ENCODE measurements at places on chromosomes 11 and 22. TPM values are rescaled to one million over a fixed set of nuclear protein-coding genes. Genes with fewer than 3 reads are reported as not detected.

The OR8D4 gene
- total RNA-seq = not detected

The ROBO4 gene
- 6.2 TPM for total RNA-seq

DNA sequence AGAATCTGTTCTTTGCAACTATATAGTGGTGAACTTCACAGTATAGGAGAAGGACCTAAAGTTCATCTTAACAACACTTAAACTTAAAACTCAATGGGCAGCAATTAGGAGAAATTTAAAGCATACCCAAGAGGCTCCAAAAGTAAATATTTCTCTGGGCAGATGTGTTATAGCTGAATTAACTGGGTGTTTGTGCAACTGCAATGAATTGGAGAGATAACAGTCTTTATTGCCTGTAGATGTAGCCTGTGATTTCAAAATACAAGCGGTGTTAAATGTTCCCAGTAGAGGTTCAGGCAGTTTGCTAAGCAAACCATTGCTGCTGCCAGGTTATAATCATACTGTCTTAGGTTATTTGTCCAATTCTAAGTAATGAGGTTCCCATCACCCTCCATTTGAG, 294.1 kb upstream of the MTNR1B start:
- DNase-seq = no peak

The FLRT1 gene
- total RNA-seq = 1.1 TPM

GRCh38 chr22:21450858-21451353, 16.3 kb upstream of the TMEM191C start:
- DNase-seq = no peak

DNA sequence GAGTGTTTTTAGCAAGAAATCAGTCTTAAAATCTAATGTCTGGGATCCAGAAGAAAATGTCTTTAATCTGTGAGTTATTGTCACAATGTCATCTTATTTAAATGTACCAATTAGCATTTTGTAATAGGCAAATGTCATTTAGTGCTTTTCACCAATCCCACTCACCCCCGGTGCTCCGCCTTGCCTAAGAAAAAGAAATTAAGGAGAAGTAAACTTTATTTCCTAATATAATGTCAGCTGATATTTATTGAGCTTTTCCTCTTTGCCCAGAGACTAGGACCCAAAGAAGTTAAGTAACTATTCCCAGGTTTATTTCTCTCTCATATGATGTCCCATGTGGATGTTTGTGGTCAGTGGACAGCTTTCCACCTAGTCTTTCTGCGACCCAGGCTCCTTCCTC, 16.2 kb downstream of the SC5D start:
- no peak for DNase-seq

The OR56A5 gene
- total RNA-seq = not detected

GRCh38 chr22:26004477-26004876, 164.8 kb upstream of the SEZ6L start:
- no peak for DNase-seq

DNA sequence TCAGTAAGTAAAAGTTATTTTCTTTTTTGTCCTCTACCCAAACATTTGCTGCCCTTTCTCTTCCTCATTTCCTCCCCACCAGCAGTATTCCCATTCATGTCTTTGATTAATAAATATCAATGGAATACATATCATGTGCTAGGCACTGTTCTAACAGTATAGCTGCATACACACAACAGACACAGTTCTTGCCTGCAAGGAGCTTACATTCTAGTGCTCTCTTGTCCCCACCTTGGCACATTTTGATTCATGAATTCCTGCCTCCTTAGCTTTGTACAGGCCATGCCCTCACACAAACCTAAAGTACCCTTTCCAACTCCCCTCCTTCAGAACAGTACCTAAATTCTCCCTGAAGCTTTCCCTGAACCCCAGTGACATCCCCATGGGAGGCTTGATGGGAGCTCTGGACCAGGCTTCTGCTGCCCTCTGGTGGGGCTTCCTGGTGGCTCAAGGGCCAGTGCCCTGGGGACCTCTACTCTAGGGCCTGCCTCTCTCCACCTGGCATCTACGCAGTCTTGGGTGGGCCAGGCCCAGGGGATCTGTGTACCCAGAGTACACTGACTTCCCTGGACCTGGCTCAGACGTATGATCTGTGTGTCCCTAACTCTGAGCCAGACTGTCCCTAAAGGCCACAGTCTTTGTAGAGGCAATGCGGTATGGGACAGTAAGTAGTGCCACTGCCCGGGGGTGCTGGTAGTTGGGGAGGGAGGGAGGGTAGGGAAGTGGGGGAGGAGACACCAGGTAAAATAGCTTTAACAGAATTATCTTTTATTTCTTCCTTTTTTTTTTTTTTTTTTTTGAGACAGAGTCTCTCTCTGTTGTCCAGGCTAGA, 14.1 kb downstream of the RPS13 start:
- peak; percentile 74 for DNase-seq

The SCT gene
- not detected for total RNA-seq

The FOSL1 gene
- total RNA-seq = 1.2 TPM

GRCh38 chr11:118148240-118148639, 4.4 kb downstream of the SCN4B start:
- no peak for DNase-seq

The C22orf42 gene
- total RNA-seq = not detected

The CEP126 gene
- total RNA-seq = 1.1 TPM

The OVOL1 gene
- total RNA-seq = 44.1 TPM

DNA sequence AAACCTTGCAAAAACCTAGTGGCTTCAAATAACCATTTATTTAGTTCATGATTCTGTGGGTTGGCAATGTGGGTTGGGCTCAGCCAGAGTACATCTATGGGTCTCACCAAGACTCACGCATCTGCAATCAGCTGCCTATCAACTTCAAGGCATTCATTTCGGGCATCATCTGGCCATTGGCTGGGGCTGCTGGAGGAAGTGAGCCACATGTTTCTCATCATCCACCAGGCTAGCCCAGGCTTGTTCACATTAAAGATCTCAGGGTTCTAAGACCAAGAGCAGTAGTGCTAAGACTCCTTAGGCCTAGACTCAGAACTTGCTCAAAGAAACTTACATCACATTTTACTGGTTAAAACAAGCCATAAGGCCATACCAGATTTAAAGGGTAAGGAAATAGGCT, 478.9 kb upstream of the ARHGAP42 start:
- DNase-seq = no peak

The TMEM121B gene
- total RNA-seq = not detected

DNA sequence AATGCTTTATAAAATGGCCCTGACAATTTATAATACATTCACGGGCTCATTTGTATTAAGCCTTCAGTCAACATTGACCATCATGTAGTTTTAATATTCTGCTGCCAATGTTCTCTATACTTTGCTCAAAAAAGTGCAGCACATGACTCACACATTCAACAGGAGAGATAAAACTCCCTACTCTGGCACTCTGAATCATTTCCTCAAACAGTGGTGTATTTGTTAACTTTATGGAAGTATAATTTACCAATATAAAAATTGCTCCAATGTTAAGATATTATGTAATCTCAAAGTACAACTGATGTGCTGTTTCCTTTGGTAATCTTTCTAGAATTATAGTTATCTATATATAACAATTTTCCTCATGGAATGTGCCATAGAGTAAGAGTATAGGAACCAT, 39.9 kb downstream of the MAML2 start:
- DNase-seq = no peak

The GSC2 gene
- not detected for total RNA-seq

- no peak for DNase-seq
Observed at GRCh38 chr11:2098691-2099515, 40.3 kb downstream of the IGF2 start.

DNA sequence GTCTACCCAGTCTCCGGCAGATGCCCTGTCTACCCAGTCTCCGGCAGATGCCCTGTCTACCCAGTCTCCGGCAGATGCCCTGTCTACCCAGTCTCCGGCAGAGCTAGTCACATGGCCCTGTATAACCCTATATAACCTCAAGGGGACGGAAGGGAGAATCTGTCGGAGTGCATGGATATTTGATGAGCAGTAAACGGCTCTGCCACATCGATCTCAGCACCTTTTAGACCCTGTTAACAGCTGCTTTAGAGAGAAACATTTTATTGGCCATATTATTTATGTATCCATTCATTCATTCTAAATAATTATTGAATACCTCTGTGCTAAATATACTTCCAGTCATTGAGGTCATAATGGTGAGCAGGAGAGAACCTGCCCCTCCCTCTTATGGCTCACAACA, 228.9 kb downstream of the NTM start:
- no peak for DNase-seq

The PIH1D2 gene
- 1.6 TPM for total RNA-seq

DNA sequence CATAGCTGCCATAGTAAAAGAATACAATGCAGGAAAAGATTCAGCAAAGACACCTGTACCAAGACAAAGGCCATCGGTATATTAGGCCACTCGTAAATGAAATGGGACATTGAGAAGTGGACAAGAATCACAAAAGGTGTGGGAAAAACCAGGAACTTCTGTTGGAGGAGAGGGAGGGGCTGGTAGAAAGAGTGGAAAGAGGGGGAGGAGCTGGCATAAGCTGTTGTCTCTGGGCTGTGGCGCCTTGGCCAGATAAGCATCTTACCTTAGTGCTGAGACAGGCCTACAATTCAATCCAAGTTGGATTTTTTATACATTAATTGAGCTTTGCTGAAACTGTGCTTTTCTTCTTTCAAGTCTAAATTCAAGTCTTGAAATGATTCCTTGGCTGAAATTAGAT, 37.1 kb downstream of the ZNF202 start:
- DNase-seq = no peak

DNA sequence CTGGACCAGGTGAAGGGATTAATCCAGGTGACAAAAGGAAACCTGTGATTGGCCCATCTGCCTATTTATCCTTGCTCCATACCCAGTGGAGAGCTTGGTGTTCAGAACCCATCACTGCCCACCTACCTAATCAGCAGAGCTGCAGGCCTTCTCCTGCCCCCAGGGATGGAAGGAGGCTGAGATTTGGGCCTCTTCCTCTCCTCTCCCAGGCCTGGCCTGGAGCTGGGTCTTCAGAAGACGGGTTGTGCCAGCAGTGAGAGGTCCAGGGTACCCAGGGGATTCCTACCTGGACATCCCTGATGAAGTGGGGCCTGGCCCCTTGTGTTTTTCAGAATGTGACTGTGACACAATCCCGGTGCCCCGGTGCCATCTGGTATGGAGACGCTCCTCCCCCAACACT, 80.3 kb upstream of the MYOD1 start:
- DNase-seq = no peak

DNA sequence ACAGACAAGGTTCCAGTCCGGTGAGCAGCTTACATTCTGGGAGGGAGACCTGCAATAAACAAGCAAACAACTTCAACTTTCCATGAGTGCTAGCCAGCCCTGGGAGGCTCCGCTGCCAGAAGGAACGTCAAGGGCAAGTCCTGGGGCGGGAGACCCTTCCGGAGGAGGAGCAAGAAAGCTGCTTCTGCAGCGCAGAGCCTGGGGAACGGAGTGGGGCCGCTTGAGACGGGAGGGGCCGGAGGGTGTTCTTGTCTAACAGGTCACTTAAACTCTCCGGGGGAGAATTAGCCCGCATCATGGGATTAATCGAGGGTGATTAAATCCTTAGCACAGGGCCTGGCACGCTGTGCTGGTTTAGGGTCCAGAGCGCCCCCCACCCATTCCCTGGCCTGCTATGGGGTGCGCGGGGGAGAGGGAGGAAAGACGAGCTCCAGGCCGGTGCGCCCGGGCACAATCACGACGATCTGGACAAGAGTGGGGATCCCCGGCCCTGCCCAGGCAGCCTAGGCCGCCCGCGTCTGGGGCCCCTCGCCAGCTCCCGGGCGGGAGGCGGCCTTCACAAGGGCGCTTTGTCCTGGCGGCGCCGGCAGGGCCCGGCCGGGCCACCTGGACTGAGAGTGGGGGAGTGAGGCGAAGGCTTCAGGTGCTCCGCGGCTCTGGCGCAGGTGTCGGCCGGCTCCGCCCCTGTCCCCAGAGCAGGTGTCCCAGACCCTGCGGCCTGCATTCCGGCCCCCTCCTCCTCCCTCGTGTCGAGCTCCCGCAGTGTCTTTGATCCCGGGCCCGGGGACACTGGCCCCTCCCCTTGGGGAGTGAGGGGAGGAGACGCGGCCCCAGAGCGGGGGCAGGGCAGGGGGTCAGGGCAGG, 663 bp upstream of the LARGE2 start:
- DNase-seq = peak; percentile 53

DNA sequence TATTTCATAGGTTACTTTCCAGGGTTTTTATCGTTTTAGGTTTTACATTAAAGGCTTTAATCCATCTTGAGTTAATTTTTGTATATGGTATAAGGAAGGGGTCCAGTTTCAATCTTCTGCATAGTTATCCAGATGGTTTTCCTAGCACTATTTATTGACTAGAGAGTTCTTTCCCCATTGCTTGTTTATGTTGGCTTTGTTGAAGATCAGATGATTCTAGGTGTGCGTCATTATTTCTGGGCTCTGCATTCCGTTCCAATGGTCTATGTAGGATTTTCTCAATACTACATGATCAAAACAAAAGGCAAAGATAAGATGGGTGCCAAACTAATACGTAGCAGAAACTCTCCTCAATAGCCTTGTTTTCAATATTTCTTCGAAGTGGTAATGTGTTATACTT, 14.3 kb upstream of the RIC3 start:
- no peak for DNase-seq

DNA sequence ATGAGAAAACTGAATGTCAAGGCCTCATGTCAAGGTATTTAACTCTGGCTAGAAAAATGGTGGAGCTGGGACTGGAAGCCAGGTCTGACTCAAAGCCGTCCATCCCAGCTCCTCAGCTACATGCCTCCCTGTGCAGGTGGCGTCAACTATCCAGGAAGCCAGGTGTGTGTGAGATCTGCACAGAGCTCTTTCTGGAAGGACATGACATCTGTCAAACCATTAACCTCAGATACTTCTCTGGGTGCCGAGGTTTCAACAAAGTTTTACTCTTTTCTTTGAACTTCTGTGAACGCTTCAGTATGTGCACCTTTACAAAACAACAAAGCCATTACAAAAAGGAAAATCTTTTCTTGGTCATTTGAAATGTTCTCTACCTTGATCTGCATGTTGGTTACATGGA, 7.0 kb upstream of the CASTOR1 start:
- no peak for DNase-seq

The CARD18 gene
- total RNA-seq = not detected

DNA sequence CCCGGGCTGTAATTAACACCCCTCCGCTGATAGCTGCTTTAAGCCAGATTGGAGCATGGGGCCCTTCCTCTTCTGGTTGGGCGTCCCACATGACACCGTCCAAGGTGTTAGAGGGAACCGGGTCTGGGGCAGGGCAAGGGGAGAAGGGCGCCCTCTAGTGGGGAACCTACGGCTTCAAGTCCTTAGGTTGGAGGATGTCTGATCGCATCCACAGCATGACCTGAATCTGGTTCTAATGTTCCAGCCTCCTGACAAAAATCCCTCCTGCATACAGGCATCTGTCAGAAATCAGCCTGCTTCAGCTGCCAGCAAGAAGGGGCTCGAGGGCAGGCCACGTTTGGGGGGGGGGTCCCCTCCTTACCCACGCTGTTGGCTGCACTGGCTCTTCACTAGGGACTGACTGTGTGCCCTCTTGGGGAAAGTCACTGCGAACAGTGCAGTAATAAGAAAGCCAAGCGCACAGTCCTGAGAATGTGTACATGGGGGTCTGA, 94.2 kb upstream of the TBCEL start:
- peak; percentile 41 for DNase-seq
